ENCODE measurements at places on chromosomes 12 and 14.

DNA sequence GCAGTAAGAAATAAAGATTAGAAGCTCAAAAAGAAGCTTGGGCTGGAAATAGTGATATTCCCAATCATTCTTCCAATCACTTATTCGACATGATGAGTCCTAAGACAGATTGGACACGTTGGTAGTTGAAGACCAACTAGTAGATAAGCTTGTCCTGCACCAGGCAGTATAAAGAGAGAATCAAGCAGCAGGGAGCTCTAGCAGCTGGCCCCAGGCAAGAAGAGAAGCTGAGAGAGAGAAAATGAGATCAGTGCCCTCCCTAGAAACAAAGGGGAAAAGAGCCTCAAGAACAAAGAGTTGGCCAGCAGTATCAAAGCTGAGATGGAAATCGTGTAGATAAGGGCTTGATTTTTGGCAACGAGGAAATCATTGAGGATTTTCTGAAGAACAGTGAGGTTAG lies 20.6 kb downstream of the RASSF8 start:
- DNase-seq, result no peak

- DNase-seq, result no peak
Observed at GRCh38 chr14:82190742-82191141, 657.1 kb upstream of the SEL1L start.

- no peak for DNase-seq
Observed at GRCh38 chr12:52010152-52010622, 3.4 kb downstream of the TAMALIN start.

DNA sequence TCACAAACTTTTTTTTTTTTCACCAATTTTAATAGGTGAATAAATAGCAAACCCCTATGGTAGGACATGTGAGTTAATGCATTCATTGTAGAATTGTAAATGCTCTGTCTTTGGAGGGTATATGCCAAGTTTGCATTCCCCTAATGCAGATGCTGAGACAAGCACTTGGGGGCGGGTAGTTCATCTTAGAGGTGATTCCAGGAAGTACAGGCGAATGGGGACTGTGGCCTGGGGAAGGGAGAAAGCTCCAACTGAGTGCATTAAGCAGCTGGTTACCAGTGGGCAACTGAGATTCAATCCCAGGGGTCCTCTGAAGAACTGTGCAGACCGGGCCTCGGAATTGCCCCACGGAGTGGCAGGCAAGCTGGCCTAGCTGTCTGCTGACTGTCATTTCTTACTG lies 107.6 kb downstream of the ZNF664 start:
- DNase-seq, result no peak

DNA sequence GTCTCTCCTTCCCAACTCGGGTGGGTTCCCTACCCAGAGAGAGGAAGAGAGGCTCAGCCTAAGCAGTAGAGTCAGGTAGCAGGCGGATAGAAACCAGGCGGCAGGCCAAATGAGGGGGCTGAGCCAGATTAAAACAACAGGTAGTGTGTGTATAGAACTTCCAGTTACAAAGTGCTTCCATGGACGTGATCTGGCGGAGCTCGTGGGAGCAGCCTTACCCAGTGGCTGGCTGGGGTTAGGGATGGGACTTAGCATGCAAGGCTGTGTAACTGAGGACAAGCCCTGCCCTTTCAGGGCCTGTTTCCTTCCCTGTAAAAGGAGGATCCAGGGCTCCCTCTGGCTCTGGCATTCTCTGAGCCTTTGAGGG lies 8.3 kb downstream of the KRT80 start:
- DNase-seq, result no peak

DNA sequence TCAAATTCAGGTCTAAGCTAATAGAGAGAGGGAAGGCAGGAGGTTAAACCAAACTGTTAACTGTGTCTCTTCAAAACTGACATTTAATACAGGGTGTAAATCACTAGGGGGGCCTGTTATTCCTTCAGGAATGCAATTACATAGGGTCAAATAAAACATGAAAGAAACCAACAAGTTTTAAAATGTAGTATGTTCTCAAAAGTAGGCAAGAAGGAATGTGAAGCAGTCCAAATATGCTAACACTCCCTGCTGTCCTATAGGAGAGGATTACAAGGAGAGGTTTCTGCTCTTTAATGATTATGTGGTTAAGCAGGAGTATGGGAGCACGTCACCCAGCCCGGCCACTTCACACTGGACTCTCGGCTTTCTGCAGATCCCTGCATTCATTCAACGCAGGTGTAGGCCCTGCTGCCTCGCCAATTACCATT lies 42.5 kb upstream of the BMP4 start:
- no peak for DNase-seq

- no peak for DNase-seq
Observed at GRCh38 chr14:42334931-42335330, 728.3 kb downstream of the LRFN5 start.

DNA sequence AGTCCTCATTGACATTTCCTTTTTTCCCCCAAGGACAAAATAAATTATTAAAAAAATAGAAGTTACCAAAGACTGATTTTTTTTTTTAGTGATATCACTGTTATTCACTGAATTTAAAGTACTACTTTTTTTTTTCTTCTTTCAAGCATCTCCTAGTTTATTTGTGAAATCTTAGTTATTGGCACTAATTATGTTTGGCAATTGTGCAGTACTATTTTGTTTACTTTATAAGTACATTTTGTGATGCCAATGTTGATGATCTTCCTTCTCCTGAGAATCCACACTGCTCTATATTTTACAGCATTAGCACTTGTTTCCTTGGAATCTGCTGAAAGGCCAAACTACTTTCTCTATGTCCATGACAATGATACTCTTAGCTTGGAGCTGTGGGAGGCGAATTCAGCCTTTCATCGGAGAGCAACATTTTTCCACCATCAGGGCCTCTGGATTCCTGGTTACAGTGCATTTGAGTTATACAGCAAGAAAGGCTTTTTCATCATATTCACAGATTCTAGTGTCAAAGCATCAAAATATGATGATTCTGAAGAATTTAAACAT lies 123.8 kb upstream of the PTPRQ start:
- DNase-seq, result no peak

- no peak for DNase-seq
Observed at GRCh38 chr12:30930238-30930637, 3.7 kb downstream of the TSPAN11 start.

- no peak for DNase-seq
Observed at GRCh38 chr12:9711664-9712063, 21.2 kb downstream of the CLECL1 start.

DNA sequence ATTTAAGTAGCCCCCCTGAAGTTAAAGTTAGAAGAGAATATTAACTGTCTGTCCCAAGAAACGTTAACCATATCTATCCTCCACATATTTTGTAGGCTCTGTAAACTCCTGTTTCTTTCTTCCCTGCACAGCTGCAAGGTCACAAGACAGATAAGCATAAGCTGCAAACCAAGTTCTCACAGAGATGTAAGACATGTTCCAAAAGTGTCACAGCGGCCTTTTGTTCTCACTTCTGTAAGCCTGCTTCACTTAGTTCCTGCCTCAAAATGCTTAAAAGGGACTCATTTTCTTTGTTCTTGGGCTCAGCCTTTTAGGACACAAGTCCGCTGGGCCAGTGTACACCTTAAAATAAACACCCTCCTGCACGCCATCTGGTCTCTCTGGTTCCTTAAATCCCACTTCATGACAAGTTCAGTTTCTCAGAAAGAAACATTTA lies 3.2 kb downstream of the RNASE1 start:
- DNase-seq, result no peak

DNA sequence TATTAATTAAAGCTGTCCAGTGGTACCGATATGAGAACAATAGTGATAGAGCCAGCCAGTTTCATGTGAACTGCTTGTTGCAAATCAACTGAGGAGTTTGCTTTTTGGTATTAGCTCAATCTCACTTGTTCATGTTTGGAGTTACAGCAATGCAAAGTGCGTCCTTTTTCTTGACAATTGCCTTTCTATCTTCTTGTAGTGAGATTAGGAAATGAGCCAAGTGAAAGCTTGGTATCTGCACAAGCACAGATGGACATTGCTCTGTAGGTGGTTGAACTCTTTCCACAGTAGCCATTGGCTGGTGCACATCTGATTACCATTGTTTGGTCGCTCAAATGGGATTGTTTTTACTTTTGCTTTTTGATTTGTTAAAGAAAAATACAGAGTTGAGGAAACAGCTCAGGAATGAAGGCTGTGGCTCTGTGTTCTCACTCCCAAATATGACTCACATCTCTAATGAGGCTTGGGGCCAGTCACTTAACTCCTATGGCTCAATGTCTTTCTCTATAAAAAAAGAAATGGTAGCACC lies 241.4 kb downstream of the BMP4 start:
- DNase-seq, result no peak

All from activated naive CD4-positive, alpha-beta T cell treated with Interleukin-2 at 50 U/mL for 16 hours (primary cell).